ENCODE measurements at places on chromosomes 2 and 18. TPM values are rescaled to one million over a fixed set of nuclear protein-coding genes. Genes with fewer than 3 reads are reported as not detected.

- no peak overlapping the region for H3K27ac ChIP-seq
- H3K36me3 ChIP-seq, result no peaks in the 10 kb centered on the region
- no peaks in the 10 kb centered on the region for H3K4me1 ChIP-seq
- no peak overlapping the region for H3K4me3 ChIP-seq
- H3K27me3 ChIP-seq, result no peaks in the 10 kb centered on the region
Measured at GRCh38 chr2:240836781-240837467, 16.9 kb upstream of the KIF1A start.

GRCh38 chr2:95390881-95391321, 11.6 kb upstream of the FAHD2A start:
- H3K4me3 ChIP-seq, result no peak overlapping the region
- H3K36me3 ChIP-seq, result no peaks in the 10 kb centered on the region
- peaks cover 47% of the 10 kb centered on the region for H3K27me3 ChIP-seq
- no peak for DNase-seq
- H3K27ac ChIP-seq, result no peak overlapping the region

GRCh38 chr2:238696786-238697185, 151.1 kb upstream of the TWIST2 start:
- no peak overlapping the region for H3K27ac ChIP-seq
- H3K36me3 ChIP-seq, result no peaks in the 10 kb centered on the region
- no peaks in the 10 kb centered on the region for H3K4me1 ChIP-seq
- no peak for DNase-seq

Gene FOXI3
- total RNA-seq, result not detected

DNA sequence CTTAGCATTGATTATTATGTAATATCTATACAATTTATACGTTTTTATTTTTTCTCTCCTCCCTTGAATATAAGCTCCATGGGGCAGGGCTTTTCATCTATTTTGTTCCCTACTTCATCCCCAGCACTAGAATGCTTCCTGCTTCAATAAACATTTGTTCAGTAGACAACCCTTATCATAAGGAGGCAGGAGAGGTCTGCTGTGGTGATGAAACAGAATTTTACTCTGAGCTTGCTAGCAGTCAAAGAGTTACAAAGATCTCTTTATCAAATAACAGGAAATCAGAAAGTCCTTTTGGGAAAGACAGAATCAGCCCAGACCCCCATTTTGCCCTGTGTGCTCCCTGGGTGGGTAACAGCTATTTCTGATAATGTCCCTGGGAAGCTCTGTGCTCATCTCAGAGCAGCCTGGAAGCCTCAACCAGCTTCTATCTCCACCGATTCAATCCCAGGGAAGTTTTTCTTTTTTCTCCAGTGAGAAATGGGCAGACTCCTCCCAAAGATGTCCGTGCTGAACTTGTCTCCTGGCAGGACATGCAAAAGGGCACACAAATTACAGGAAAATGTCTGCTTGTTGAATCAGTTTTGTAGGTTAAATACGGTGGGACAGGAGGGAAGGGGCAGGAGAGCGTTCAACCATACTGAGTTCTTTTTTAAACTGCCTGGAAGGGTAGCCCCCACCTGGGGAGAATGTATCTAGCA, 84.7 kb upstream of the PKDCC start:
- H3K4me3 ChIP-seq, result no peak overlapping the region
- H3K27ac ChIP-seq, result no peak overlapping the region
- no peaks in the 10 kb centered on the region for H3K36me3 ChIP-seq
- no peaks in the 10 kb centered on the region for H3K27me3 ChIP-seq

- no peak for DNase-seq
- peaks cover 7% of the 10 kb centered on the region for H3K36me3 ChIP-seq
- peaks cover 13% of the 10 kb centered on the region for H3K4me1 ChIP-seq
- no peak overlapping the region for H3K4me3 ChIP-seq
Measured at GRCh38 chr2:84989422-84989821, 18.5 kb downstream of the KCMF1 start.

Gene KIAA2012
- not detected for total RNA-seq

DNA sequence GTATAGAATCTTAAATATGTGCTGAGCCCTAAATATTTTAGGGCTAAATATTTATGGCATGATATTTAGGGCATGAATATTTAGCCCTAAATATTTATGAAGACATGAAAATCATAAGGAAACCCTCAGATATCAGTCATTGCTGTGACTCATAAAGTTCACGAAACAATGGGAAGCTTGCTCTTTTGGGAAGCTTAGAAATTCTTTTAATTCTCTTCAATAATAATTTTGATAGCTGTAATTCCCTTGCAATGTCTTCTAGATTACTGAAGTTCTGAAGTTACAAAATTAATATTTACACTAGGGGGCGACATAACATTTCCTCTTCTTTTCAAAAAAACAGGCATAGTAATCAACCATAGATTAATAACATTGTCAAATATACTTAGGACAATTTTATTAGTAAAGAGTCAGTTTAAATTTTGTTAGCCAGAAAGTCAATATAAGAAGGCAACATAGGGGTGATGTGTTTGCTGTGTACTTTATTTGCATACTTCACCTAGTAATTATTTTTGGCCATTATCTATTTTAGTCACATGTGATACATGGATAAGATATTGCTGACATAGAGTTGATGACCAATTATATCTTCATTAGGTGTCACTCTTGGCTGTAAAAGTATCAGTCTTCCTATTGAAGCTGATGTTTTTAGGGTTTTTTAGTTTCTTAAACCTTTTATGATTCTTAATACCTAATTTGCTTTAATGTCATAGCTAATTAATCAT, 13.2 kb downstream of the ZNF804A start:
- no peaks in the 10 kb centered on the region for H3K36me3 ChIP-seq
- DNase-seq, result peak; percentile 15
- no peak overlapping the region for H3K27ac ChIP-seq
- H3K4me1 ChIP-seq, result no peaks in the 10 kb centered on the region
- no peak overlapping the region for H3K4me3 ChIP-seq
- no peaks in the 10 kb centered on the region for H3K27me3 ChIP-seq

- H3K27me3 ChIP-seq, result no peaks in the 10 kb centered on the region
- DNase-seq, result peak; percentile 15
Measured at GRCh38 chr18:6728331-6728730, 1.2 kb upstream of the ARHGAP28 start.

Gene CCDC121
- 3.3 TPM for total RNA-seq

Gene LYG1
- total RNA-seq, result 1.3 TPM

Gene POU3F3
- total RNA-seq, result not detected

- DNase-seq, result peak; percentile 90
- no peak overlapping the region for H3K4me3 ChIP-seq
- no peak overlapping the region for H3K27ac ChIP-seq
Measured at GRCh38 chr2:177763531-177764265, 308.9 kb downstream of the PDE11A start.

DNA sequence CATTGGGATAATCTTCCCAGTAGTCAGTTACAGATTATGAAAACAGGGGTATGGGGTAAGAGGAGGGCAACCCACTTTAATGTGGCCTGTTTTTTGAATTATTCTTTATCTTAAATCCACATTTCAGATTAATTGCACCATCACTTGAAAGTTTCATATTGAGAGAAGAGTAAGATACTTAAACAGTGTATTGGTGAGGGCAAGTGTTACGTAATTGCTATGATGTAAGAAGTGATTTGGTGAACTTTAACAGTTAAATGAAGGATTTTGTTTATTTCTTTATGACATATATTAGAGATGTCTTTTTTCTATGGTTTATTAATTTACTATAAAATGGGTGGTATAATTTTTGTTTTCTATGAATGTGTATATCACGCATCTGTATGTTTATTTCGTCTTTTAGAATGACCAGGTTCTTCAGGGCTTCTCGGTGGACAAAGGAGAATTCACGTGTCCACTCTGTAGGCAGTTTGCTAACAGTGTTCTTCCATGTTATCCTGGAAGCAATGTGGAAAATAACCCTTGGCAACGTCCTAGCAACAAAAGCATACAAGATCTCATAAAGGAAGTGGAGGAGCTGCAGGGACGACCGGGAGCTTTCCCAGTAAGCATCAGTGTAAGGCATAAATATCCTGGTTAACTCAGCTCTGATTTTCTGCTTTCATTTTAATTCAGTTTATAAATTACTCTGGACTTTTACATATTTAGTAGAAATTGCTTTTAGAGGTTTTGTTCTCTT, 171.2 kb upstream of the MYO3B start:
- H3K4me3 ChIP-seq, result no peak overlapping the region
- DNase-seq, result no peak
- no peak overlapping the region for H3K27ac ChIP-seq

DNA sequence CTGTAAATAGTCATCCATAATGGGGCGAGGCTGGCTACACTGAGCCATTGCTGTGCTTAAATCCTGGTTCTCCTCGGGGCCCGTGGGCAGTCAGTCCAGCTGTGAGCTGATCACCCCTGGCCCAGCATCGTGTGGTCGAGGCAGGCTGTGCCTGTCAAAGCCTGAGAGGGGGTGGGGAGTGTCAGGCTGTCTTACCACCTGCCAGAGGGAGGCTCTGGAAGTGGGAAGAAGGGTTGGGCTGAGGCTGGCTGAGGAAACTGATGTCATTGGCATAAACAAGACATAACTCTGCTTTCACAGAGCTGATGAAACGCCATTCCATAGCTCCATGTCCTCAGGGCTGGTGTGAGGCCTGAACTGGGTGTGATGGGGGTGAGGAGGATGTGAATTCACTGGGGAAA, 49.7 kb downstream of the KLHL29 start:
- DNase-seq, result no peak
- no peak overlapping the region for H3K27ac ChIP-seq
- H3K27me3 ChIP-seq, result peaks cover 48% of the 10 kb centered on the region
- no peaks in the 10 kb centered on the region for H3K36me3 ChIP-seq
- no peak overlapping the region for H3K4me3 ChIP-seq

Gene LOXL3
- total RNA-seq, result 0.76 TPM

Gene VWA3B
- total RNA-seq, result not detected

DNA sequence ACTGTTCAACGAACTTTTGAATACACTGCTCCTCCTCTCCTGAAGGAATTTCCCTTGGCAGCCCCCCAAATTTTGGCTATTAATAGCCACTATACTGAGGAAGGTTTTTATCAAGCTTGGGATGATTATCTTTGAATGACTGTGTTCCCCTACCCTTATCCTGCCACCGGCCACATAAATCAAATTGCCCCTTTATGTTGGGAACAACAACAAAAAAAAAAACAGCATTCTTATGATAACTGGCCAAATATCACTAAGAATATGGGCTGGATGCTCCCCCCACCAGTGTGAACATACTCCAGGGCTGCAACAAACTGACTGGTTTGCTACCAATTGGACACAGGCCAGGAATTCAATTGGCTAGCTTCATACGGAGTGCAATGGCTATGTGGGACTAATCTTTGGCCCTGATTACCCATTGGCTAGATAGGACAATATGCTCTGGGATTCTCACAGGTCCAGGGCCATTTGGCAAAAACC, 20.6 kb downstream of the DUSP11 start:
- peaks cover 42% of the 10 kb centered on the region for H3K36me3 ChIP-seq
- no peak overlapping the region for H3K4me3 ChIP-seq
- no peak for DNase-seq
- H3K27me3 ChIP-seq, result no peaks in the 10 kb centered on the region
- no peaks in the 10 kb centered on the region for H3K4me1 ChIP-seq
- no peak overlapping the region for H3K27ac ChIP-seq

Gene ANKRD30B
- total RNA-seq, result not detected

- no peaks in the 10 kb centered on the region for H3K27me3 ChIP-seq
- H3K4me3 ChIP-seq, result no peak overlapping the region
- H3K27ac ChIP-seq, result no peak overlapping the region
- DNase-seq, result no peak
- H3K4me1 ChIP-seq, result no peaks in the 10 kb centered on the region
- no peaks in the 10 kb centered on the region for H3K36me3 ChIP-seq
Measured at GRCh38 chr2:209624192-209624938, 147.3 kb upstream of the UNC80 start.

Gene YPEL5
- 12.3 TPM for total RNA-seq

- no peak for DNase-seq
- no peaks in the 10 kb centered on the region for H3K4me1 ChIP-seq
- no peaks in the 10 kb centered on the region for H3K27me3 ChIP-seq
- H3K4me3 ChIP-seq, result no peak overlapping the region
Measured at GRCh38 chr2:157345647-157346389, 20.2 kb upstream of the ERMN start.

- H3K36me3 ChIP-seq, result no peaks in the 10 kb centered on the region
- no peak overlapping the region for H3K4me3 ChIP-seq
- H3K27ac ChIP-seq, result no peak overlapping the region
- no peak for DNase-seq
- H3K27me3 ChIP-seq, result no peaks in the 10 kb centered on the region
Measured at GRCh38 chr2:134660626-134661402, 58.0 kb downstream of the TMEM163 start.

DNA sequence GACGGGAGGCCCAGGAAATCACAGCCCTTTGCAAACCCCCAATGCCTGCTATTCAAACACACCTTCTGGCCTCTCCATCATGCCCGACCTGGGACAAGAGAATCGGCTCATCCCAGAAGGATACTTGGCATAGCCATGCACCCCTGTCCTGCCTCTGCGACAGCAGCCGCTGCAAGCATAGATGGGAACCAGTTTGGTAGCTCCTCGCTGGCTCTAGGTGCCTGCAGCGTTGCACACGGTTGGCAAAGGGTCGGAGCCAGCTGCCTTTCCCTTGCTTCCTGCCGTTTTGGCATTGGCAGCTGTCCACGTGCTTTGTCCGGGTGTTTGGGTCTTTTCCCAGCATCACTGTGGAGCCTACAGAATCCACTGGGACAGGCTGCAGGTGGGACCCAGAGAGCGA, 76.9 kb downstream of the TWIST2 start:
- no peaks in the 10 kb centered on the region for H3K4me1 ChIP-seq
- H3K27me3 ChIP-seq, result peaks cover 27% of the 10 kb centered on the region
- no peak for DNase-seq
- H3K4me3 ChIP-seq, result no peak overlapping the region

GRCh38 chr2:132441051-132441450, 24.4 kb downstream of the GPR39 start:
- H3K4me3 ChIP-seq, result no peak overlapping the region
- H3K27me3 ChIP-seq, result peaks cover 4% of the 10 kb centered on the region
- no peak overlapping the region for H3K27ac ChIP-seq
- no peaks in the 10 kb centered on the region for H3K4me1 ChIP-seq
- no peaks in the 10 kb centered on the region for H3K36me3 ChIP-seq
- DNase-seq, result no peak

- H3K36me3 ChIP-seq, result no peaks in the 10 kb centered on the region
- no peaks in the 10 kb centered on the region for H3K27me3 ChIP-seq
- DNase-seq, result no peak
- H3K4me1 ChIP-seq, result no peaks in the 10 kb centered on the region
Measured at GRCh38 chr2:75041226-75041625, 82.8 kb downstream of the POLE4 start.

DNA sequence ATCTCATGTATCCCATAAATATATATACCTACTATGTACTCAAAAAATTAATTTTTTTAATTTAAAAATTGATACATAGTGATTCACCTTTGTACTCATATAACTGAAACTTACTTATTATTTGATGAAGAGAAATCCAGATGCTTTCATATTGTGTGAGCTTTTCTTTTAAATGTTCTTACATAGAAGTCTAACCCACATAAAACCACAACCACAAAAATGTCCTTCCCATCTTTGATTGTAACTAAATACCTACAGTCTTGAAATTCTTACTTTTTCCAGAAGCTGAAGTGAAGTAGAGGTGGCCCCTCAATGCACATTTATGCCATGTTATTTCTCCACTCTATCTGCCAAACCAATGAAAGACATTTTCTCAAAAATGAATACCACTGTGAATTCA, 117.9 kb upstream of the COL5A2 start:
- no peak overlapping the region for H3K27ac ChIP-seq
- H3K27me3 ChIP-seq, result no peaks in the 10 kb centered on the region
- H3K4me1 ChIP-seq, result no peaks in the 10 kb centered on the region
- no peak for DNase-seq

- no peaks in the 10 kb centered on the region for H3K27me3 ChIP-seq
- DNase-seq, result peak; percentile 70
- H3K27ac ChIP-seq, result no peak overlapping the region
- H3K4me3 ChIP-seq, result no peak overlapping the region
Measured at GRCh38 chr2:9139491-9140443, 66.8 kb upstream of the ASAP2 start.

GRCh38 chr18:8249811-8250210, 359.4 kb upstream of the RAB12 start:
- no peaks in the 10 kb centered on the region for H3K4me1 ChIP-seq
- no peak overlapping the region for H3K27ac ChIP-seq

Gene EVA1A
- total RNA-seq, result not detected

Measured in K562 (cell line).